Stimulated activated CD4-positive, alpha-beta T cell treated with anti-CD3 and anti-CD28 coated beads, Interleukin-12 subunit alpha, Interleukin-12 subunit beta, amount 100 ng/mL, for 24 hours (primary cell): ENCODE measurements at places on chromosomes 7 and 10.

DNA sequence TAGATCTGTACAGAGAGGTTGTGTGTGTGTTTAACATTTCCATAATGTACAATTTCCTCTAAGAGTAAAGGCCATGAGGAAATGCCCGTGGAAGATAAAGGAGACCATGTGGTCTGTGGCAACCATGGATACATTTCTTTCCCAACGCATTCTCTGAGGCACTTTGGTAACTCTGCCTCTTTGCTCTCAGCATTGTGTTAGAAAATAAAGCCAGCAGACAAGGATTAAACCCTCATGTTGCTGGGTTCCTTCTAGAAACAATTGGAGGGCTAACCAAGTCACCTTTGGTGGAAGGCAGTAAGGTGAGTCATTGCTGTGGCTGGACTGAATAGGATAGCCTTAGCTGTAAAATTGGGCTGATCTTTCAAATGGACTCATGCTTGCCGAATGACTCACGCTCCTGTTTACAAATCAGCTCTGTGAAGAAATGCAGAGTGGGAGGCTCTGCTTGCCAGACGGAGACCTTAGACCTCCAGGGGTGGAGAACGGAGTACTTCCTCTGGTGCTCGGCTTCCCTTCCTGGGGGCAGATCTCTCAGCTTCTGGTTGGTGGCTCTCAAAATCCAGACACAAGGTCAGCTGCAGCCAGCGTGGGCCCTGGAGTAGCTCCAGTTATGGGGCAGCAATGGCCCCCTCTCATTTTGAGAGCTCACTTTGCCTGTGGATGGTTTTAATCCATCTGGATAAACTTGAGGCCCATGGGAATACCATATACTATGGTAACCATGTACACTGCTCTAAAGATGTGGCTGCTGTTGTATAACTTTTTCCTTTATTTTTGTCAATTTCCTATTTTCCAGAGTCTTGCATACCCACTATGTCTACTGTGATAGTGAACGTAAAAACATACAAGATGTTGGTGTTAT, 137.3 kb downstream of the TCF7L2 start:
- no peak for DNase-seq

DNA sequence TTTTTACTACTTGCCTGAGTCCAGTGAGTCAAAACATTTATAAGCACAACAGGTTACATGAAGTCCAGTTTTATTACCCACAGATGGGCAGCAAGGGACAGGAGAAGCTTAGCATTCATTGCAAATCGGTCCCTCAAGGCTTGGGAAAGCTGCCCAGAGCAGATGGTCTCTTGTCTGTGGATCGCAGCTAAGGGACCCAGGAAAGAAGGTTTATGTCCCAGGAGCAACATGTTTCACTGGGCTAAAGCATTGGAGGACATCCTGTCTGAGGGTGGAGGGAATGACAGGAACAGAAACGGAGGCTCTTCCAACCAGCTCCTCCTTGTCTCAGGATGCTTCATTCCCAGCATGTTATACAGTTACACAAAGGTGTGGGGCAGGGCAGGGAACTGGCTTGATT, 39.3 kb downstream of the TRIM24 start:
- DNase-seq, result no peak

GRCh38 chr10:3660753-3661152, 124.3 kb downstream of the KLF6 start:
- no peak for DNase-seq

DNA sequence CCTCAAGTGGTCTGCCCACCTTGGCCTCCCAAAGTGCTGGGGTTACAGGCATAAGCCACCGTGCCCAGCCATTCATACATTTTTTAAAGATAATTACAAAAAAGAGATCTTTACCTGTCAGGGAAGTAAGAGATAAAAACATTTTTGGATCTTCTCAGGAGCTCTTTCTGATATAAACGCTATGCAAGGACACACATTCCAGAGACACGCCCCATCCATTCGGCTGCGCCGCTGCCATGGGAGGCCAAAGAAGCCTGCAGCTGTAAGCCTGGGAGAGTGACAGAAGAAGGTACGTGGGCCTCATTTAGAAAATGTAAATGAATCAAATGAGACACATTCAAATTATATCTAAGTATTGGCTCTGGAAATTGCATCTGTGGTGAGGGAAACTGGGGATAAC, 85.3 kb downstream of the LYZL1 start:
- no peak for DNase-seq

DNA sequence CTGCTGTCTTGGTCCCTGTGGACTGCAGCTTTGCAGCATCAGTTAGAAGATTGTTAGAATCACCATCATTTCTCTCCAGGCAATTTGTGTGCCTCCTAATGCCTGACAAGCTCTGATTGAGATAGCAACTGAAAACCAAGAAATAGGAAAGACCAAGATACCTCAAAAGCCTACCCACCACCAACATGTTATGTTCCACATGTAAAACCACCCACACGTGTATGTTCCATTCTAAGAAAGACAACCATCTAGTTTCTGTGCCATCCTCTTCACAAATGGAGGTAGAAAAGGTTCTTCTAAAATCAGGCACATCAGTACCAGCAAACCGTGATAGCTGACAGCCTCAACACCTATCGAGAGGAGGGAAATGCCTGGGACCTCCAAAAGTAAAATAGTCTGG, 46.9 kb downstream of the TASOR2 start:
- no peak for DNase-seq

- no peak for DNase-seq
Observed at GRCh38 chr7:141012696-141013344, 1.9 kb downstream of the MRPS33 start.

GRCh38 chr7:37395618-37396259, 52.9 kb downstream of the ELMO1 start:
- DNase-seq, result no peak

- no peak for DNase-seq
Observed at GRCh38 chr7:112414855-112415490, 35.3 kb upstream of the IFRD1 start.

GRCh38 chr10:5242585-5242984, 45.9 kb downstream of the AKR1C4 start:
- no peak for DNase-seq

DNA sequence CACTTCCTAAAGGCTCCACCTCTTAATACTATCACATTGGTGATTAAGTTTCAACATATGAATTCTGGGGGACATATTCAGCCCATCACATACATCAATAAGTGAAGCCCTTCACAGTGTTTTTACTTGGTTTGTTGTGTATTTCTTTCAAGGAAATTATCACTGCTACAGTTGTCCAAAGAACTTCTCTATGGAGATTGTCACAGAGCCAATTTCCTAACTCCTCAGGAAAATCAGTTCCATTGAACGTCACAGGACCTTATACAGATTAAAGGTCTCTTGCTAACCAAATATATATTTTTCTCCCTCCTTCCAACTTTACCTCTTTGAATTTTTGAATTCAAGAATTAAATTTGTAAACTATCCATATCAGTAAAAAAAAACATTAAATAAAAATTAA, 114.3 kb downstream of the LRRN3 start:
- DNase-seq, result no peak

DNA sequence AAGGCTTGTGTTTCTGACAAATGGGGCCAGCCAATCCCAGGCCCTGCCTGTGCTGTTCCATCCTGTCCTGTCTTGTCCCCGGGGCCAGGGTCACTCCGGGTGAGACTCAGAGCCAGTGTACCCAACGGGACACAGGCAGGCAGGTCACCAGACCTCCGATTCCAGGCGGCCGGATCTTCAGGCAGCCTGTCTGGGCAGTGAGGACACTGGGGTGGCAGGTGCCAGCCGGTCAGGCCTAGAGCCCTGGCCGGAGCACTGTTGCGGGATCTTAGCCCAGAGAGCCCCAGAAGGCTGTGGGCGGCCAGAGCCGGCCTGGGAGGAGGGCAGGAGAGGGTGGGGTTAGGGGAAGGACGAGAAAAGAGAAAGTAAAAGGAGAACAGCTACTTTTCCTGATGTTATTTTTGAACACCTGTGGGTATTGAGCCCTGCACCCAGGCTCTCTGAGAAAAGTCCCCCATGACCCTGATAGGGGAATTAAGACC, 134.3 kb upstream of the TNRC18 start:
- DNase-seq, result no peak

- DNase-seq, result no peak
Observed at GRCh38 chr7:64655811-64656210, 10.1 kb upstream of the ZNF107 start.

DNA sequence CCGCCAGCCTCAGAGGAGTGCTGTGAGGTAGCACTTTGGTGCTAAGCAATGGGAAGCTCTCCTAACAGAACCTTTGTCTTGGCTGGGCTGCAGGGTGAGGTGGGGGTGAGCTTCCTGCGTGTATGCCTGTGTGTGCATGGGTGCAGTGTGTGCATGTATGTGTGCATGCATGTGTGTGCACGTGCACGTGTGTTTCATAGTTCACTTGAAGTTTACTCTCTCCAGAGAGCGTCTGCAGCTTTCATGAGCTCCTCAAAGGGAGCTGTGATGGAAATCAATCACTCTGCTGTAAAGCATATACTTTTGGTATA, 4.9 kb upstream of the ZNF467 start:
- DNase-seq, result no peak

- no peak for DNase-seq
Observed at GRCh38 chr7:149722356-149722957, 50.9 kb downstream of the ZNF467 start.

- no peak for DNase-seq
Observed at GRCh38 chr7:82109288-82109687, 334.3 kb downstream of the CACNA2D1 start.

DNA sequence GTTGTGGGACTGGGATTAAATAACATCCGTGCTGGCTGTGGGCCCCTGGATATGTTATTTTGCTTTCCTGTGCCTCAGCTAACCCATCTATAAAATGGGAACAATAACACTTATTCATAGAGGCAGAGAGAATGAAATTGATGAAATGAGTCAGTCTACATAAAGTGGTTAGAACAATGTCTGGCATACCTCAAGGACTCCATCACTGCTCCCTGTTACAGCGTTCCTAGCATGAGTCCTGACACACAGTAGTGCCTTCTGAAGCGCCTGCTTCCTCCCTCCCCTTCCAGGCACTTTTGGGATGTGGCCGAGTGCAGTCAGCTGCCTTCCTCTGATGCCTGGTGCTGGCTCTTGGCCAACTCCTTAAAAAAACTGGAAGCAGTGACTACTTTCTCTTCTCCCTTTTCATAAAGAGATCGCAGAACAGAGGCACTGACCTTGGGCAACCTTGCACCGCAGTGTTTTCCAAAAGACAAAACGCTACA, 108.4 kb upstream of the ZMIZ1 start:
- no peak for DNase-seq

DNA sequence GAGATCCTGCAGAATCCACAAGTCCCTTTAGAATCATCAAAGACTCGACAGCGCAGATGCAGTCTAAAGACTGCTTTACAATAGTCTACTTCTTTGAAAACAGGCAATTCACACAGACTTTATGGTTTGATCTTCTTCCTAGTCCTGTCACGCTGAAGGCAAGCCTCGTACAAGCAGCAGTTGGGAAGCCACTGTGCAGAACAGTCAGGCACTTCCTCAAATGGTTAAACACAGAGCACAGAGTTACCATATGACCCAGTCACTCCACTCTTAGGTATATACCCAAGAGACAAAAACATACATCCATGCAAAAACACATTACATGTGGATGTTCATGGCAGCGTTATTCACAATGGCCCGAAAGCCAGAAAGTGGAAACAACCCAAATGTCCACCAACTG, 41.4 kb downstream of the LRRC20 start:
- DNase-seq, result no peak

- DNase-seq, result no peak
Observed at GRCh38 chr7:95642173-95642572, 45.9 kb upstream of the PDK4 start.

GRCh38 chr7:41415051-41415450, 287.8 kb downstream of the INHBA start:
- DNase-seq, result no peak

DNA sequence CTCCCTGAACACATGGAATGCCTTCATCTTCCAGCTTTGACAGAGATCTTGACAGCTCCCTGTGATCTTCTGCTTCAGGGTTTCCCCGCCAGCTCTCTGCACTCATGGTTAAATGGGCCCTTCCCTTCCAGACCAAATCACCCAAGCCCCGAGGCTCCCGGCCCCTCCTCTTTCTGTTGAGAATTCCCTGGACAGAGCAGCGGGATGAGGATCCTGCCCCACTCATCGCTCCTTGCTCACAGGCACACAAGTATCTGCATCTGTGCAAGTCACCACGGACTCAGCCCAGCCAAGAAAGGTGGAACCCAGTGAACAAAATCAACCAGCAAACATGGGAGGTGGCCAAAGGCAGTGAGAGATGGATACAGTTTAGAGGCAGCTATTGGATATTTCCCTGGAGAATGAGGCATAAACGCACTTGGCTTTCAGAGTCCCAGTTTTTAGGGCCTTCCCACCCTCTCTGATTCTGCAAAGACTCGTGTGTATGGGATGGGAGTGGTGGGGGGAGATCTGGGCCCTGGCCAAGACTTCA, 37.7 kb upstream of the CXCL12 start:
- DNase-seq, result no peak

DNA sequence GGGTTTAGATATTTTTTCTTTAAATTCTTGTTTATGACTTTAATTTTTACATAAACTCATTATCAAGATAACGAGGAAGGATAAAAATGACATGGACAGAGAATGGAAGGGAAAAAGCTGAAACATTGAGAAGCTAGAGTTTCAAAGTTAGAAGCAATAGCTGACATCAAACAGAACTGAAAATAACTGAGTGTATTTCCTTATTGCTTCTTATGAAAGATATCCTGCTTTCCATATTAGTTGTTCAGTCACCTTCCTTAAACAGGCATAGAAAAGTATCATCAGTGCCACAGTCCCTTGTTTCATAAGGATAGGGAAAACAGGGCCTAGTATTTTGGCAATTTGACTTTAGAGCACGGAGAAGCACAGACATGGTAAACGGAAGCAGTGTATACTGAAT, 460.5 kb upstream of the GHITM start:
- no peak for DNase-seq

GRCh38 chr10:107561136-107561650, 396.7 kb upstream of the SORCS1 start:
- DNase-seq, result no peak

DNA sequence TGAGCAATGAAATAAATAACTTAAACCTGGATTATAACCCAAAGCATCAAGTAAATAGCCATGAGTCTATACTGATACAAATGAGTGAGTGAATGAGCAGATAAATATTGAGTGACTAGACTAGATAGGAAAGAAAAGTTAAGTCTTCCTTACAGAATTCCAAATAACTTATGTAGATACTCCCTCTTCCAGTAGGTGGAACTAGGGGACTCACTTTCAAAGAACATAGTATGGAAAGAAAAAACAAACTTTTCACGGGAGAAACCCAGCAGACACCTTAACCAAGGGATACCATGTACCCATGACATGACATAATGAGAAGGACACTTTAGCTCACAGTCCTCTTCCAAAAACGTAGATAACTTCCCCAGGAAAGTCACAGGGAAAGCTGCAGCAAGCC, 32.2 kb downstream of the CSGALNACT2 start:
- no peak for DNase-seq

DNA sequence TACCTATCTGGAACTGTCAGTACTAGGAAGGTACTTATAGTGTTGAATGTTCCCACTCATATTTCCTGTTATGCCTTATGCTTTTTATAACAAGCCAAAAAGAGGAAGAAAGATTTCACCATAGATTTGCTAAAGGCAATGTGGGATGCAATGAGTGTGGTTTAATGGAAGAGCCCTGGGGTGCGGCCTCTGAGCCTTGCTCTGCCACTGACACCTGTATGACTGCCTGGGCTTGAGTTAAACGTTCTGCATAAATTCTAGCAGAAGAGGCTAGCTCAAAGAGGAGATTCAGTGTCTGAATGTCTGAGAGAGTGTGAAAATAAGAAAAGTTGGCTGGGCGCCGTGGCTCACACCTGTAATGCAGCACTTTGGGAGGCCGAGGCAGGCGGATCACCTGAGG, 143.8 kb downstream of the TPST1 start:
- DNase-seq, result no peak

GRCh38 chr10:30502266-30503060, 68.5 kb downstream of the MAP3K8 start:
- no peak for DNase-seq
